ENCODE measurements at places on chromosomes 6 and 20.

DNA sequence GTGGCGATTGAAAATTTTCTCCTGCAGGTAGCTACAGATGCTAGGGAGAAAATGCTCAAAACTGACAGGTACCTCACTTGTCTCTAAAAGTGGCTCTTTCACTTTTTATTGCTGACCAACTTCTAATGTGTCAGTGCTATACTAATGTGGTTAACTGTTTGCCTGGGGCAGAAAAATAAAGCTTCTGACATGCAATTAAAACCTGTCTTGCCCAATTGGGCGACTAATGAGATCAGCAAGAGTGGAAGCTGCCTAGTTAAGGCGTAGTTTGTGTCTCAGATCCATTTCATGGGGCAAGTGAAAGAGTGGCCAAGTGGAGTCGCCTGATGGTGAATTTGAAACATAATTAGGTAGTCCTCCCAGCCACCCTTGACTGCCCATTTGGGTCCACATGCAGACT lies 193.3 kb downstream of the TSHZ2 start:
- no peak for DNase-seq

GRCh38 chr20:58171796-58172425 lies 56.5 kb downstream of the ANKRD60 start:
- DNase-seq: no peak

DNA sequence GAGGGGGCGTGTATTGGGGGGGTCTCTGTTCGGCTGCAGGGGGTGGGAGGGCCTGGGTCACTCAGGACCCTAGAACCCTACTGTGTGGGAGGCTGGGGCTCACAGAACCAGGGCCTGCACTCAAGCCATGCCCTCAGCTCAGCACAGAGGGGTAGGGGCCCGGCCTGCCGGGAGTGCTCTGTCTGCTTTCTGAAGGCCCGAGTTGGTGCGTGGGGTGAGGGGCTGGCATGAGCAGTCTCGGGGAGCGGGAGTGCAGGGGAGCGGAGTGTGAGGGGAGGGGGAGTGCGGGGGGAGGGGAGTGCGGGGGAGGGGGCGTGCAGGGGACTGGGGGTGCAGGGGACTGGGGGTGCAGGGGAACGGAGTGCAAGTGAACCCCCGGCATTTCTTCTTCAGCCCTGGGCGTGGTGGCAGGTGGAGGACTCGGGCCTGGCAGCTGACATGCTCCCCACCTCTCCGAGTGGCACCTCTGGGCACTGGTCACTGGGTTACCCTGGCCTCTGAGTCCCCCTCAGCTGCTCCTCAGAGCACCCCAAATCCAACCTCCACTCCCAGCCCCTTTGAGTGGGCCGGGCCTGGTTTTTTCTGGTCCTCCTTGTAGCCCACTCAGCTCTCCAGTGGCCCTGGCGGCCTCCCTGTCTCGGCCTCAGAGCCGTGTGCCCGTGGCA lies 1.0 kb downstream of the COL20A1 start:
- DNase-seq: no peak

DNA sequence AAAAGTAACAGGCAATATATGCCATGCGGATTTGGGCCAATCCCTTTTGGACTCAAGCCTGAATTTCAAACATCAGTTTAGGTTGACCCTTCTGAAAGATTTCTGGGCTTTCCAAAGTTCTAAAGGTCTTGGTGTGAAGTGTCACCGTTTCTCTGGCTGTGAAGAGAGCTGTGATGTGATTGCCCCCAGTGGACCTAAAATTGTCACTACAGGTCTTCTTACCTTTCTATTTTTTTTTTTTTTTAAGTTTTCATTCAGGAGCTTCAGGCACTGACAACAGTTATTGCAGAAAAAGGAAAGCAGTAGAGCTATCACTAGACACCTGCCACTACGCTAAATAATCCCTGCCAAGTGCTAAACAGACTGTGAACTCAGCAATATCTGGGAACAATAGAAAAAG lies 75.7 kb upstream of the OPRM1 start:
- no peak for DNase-seq

- no peak for DNase-seq
Measured at GRCh38 chr6:143356101-143356880, 94.2 kb downstream of the ADAT2 start.

DNA sequence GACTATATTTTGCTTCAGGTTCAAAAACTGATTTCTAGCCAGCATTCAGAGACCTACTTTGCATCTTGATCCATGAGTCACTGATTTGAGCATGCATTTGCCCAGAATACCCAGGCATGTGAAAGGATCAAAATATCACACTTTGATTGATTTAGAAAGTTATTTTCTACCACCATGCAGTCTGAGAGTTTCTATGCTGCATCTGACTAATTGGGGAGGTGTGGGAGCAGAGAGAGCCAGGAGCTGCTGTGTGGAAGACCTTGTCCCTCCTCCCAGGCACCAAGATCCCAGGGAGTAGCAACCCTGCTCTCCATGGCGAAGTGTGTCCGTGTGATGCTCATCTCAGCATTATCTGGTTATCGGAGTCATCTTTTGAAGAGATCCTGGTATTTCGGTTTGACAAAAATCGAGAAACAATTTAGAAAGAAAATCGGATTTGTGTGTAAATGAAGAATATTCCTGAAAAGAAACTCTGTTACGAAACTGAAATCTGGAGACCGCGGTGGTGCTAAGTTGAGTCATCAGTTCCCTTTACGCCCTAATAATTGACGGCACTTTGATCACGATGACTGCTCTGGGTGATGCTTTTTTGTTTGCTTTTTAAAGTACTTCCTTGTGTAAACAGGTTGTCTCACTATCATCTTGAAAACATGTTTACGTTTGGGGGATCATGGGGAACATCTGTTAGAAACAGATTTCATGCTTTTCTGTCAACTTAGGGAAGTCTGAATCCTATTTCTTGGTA lies 193.4 kb downstream of the BACH2 start:
- DNase-seq: no peak

- no peak for DNase-seq
Measured at GRCh38 chr6:35494161-35494563, 2.7 kb downstream of the TEAD3 start.

DNA sequence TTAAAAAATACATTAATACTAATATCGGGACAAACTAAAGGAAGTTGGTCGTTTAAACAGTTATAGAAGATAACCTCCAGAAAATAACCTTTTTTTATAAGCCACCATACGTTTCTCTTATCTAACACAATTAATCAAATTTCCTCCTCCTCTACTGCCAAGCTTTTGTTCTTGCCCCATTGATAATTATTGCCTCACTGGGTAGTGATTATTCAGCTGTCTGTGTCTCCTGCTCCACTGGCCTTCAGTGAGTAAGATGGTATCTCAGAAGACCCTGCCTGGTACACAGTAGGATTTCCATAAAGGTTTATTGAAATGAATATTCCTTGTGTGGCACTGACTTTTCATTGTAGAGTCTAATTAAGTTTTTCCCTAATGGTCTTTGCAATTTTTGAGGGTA lies 165.5 kb upstream of the SCGN start:
- DNase-seq: no peak

DNA sequence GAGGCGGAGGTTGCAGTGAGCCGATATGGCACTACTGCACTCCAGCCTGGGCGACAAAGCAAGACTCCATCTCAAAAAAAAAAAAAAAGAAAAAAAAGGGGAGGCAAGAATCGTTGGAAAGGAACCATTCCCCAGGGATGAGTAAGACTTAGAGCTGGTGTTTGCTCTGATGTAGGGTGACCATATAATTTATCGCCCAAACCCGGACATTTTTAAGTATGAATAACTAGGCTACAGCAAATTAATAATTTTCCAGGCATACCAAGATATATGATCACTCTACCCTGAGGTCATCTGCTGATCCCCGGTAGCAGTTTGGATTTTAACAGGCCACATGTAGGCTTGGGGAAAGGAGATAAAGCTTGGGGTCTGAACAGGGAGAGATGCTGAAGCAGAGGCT lies 260.9 kb downstream of the BTBD9 start:
- no peak for DNase-seq

DNA sequence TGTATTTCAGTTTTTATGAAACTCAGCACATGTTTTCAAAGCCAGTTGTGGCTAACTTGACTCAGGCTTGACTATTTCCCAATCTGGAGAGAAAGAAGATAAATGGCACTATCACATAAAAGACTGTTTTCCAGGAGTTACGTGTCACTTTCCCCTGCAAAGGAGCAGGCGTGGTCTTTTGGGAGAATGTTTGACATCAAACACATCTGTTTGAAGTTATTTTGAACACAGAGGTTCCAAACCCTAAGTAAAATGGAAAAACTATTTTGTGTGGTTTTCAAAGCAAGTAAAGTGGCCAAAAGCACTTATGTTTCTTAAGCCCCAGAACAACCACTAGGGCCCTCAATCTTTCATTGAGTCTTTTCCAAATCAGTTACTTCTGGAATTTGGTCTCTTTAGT lies 89.7 kb downstream of the FOXF2 start:
- DNase-seq: no peak

DNA sequence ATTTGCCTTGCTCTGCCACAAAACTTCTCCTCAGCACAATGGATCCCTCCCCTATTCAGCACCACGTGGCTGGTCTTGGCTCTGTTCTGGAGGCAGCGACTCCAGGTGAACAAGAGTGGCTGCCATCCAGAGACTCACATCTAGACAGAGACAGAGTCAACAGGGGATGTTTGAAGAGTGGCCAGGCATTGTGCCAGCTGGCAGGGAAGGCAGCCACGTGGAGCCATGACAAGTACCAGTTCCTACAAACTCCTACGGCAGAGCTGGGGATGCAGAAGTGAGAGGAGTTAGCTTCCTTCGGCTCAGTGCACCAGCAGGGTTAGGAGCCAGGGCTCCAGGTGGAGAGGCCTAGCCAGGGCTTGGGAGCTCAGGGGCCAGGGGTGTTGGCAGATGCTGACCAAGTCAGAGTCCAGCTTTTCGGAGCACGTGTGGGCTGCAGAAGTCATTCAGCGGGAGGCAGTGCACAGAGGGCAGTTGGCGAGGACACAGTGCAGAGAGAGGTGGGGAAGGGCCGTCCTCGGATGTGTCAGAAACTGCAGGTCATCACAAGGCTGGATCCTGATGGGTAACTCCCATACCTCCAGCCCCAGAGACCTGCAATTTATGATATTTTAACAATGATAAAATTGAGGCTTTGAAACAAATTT lies 171.7 kb upstream of the PDE10A start:
- no peak for DNase-seq

GRCh38 chr6:43295456-43295855 lies 2.6 kb upstream of the SLC22A7 start:
- no peak for DNase-seq

DNA sequence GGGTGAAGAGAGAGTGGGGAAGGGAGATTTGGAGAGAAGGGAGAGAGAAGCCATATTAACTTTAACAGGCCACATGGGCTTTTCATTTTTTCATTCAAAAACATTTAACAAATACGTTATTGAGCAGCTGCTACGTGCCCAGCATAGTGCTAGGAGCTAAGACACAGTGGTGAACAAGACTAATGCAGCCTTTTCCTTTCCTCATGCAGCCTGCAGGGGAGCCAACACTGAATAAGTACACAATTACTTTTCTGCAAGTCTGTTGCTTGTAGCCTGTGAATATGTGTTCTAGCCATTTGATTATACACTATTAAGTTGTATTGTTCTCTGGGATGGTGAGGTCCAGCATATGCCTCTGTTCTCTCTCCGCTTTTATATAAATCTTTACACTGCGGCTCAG lies 1.9 kb upstream of the BLOC1S5 start:
- no peak for DNase-seq

DNA sequence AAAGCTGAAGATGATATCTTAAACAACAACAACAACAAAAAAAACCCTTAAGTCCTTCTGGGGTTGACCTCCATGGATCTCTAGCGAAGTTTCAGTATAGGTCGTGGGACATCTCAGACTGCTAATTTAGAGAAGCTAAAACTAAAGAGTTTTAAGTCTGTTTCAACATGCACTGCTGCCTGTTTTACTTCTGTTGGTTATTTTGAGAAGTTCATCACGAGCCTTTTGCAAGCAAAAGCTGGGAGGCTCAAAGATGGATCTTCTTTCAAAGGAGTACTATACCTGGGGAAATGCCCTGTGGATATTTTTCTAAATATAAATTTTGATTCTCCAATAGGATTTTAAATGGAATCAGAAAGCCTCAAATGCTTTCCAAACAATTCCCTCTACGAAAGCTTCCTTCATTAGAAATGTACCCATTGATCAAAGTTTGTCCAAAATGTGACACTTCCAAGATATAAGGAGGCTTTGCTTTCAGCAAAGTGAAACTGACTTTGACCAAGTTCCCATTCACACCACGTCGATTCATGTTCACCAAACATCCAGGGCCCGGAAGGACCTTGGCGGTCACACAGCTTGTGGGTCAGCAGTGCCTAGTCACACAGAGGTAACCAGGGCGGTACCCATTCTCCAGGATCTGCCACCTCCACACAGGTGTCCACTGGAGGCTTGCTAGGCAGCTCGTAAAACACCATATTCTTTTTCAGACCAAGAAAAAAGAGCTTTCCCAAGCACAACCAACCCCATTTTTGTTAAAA lies 94.7 kb upstream of the QKI start:
- no peak for DNase-seq

- no peak for DNase-seq
Measured at GRCh38 chr6:107386340-107386739, 73.0 kb downstream of the PDSS2 start.

GRCh38 chr6:41039060-41039998 lies at the start of gene UNC5CL:
Gene UNC5CL, minus strand, starts transcription at chr6:41039221. Its CDS starts 4,147 bp downstream, at chr6:41035074.
- DNase-seq: peak; percentile 32

DNA sequence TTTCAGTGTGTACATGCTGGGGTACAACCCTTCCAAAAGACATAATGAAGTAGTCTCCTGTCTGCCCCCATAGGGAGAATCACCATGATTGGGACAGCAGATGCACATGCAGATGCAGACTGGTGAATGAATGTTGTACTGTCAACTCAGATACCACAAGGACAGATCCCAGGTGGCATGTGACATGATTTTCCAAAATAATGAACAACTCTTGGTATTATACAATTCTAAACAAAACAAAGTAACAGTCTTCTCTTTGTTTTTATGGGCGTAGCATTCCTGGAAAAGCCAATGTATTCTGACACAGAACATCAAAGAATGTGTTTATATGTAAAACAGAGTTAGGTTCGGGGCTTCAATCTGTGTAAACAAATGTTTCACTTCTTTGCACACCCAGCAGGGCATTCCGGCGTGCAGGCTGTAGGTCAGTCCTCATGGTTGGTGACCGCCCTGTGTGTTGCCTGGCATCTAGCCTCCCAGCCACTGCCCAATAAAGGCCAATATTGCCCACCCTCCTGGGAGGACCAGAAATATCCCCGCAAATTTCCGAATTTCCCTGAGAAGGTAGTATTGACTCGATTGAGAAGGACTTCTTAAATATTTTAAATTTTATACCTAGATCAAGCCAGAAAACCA lies 127.7 kb downstream of the KLHL32 start:
- DNase-seq: no peak

DNA sequence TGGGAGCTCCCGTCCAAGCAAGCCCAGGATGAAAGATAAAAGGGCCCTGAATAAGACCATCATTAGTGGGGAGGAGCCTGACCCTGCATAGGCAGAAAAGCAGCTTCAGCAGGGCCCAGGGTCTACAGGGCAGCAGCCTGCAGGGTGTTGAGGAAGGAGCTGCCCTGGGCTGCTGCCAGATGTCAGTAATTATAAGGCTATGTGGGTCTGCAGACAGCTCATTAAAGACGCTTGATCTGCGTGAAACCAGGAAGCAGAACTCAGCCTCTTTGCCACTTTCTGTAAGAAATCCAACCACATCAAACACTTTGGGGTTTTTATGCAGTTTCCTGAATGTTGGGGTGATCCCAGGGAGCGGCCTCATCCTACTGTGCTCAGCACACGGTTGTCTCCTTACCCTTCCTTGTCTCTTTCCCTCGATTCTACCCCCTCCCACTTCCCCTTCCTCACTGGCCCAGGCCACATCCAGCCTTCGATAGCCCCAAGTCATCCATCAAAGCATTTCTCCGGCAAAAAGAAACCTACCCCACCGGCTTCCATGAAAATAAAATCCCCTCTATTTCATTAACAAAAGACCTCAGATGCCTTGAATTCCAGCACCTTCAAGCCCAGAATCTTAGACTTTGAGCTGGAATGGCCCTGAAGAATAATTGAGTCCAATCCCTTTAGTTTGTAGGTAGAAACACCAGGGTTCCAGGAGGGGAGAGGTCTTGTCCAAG lies 1.0 kb upstream of the TGM6 start:
- DNase-seq: no peak

All from activated T-cell treated with anti-CD3 and anti-CD28 coated beads for 24 hours (primary cell).